ENCODE measurements at places on chromosomes 4 and X.

DNA sequence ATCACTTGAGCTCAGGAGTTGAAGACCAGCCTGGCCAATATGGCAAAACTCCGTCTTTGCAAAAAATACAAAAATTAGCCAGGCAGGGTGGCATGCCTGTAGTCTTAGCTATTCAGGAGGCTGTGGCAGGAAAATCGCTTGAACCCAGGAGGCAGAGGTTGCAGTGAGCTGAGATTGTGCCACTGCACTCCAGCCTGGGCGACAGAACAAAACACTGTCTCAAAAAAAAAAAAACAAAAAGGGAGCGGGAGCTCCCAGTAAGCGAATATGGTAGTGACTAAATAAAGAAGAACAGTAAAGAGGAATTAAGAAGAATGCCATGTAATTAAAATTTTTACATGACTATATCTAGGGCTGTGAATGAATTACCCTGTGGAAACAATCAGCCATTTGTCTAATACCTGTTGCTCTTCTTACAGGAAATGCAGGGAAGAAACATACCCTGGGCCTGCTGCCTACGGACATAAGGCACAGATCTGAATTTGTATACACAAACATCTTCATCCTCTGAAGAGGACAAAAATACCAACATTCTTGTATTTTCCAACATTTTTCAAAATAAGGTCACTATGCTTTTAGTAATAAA is 11.4 kb downstream of the WDFY3 start:
- no peak for DNase-seq

DNA sequence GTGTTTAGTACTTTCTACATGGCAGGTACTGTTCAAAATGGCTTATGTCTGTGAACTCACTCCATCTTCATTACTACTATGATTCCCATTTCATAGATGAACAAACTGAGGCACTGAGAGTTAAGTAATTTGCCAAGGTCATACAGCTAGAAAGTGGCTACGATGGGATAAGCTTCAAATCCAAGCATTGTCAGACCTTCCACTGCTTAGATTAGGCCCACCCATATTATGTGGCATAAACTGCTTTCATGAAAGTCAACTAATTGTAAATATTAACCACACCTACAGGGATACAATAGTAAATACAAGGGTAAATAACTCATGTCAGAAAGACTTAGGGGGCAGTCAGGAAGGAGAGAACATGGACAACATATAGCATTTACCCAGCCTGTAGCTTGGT is 68.8 kb downstream of the SLITRK2 start:
- DNase-seq = no peak

DNA sequence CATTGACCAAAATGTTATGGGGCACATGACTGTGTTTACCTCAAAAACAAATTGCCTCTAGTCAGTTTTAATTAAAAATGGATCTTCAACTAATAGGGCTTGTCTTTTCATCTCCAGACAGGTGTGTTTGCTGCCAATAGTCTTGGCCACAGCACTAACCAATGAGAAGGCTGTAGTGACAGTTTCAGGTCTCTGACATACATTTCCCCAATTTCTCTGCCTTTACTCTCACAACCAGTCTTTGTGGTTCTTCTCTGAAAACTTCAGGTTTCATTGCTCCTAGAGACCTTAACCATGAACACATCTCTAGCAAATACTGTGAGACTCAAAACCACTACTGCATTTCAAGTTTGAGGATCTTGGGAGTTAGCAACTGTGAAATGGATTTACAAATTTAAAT is 3.5 kb upstream of the EDNRA start:
- no peak for DNase-seq

DNA sequence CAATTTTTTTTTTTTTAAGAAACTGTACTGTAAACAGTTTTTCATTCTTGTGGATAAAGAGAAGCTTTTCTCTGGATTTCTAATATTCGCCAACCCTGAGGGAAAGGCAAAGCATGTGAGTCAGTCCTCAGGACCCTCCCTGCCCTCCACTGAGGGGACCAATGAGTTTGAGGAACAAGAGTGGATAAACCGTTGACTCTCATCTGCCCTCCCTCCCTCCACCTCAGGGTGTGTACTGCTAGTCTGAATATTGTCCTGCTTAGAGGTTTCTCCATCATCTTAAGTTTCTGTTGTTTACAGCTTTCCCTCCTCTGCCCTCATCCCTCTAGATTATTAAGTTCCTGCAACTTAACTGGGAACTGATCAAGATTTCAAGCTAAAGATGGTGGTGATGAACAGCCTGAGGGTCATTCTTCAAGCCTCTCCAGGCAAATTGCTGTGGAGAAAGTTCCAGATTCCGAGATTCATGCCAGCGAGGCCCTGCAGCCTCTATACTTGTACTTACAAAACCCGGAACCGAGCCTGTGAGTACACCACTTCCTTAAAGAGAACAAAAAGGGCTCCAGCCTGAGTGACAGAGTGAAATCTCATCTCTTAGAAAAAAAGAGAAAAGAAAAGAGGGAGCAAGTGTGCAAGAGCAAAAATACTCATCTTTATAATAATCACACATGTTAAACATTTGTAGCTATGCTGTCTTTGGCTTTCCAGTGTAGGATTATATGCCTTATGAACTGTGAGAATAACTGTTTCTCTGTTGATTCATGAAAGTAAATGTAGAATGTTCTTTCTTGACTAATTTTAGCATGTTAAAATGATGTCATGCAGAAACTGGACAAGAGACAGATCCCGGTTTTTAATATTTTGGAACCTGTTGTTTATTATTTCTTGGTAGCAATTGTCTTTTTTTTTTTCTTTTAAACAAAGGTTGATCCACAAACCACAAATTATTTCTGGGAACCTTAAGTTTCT is 11.9 kb downstream of the CA5B start:
- no peak for DNase-seq

DNA sequence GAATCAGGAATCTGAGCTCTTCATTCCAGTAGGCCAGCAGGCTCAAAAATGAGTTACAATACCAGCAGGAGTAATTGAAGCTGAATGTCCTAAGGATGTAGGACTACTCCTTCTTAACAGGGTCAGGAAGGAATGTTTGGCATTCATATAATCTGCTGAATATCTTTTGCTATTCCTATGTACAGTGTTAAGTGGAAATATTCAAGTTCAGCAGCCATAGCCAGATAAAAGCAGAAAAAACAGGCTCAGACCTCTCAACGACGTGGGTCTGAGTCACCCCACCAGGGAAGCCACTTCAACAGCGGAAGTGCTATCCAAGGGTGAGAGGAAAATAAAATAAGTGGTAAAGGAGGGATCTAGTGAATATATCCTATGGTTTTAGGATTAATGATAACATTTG is 577.0 kb downstream of the SPOCK3 start:
- DNase-seq = no peak

DNA sequence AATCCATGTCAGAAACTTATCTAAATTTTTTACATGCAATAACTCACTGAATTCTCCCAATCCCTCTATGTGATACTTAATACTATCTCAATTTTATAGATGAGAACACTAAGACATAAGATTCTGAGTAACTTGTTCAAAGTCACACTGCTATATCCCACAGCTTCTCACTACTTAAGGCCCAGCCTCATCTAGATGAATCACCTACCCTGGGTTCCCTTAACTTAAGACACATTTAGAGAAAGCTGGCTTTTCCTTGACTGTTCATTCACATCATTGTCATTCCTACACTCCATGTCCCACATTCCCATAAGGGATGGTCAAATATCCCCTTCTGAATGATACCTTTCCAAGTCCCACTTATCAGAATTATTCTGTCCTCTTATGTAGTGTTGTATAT is 21.0 kb downstream of the TNIP3 start:
- DNase-seq = no peak

DNA sequence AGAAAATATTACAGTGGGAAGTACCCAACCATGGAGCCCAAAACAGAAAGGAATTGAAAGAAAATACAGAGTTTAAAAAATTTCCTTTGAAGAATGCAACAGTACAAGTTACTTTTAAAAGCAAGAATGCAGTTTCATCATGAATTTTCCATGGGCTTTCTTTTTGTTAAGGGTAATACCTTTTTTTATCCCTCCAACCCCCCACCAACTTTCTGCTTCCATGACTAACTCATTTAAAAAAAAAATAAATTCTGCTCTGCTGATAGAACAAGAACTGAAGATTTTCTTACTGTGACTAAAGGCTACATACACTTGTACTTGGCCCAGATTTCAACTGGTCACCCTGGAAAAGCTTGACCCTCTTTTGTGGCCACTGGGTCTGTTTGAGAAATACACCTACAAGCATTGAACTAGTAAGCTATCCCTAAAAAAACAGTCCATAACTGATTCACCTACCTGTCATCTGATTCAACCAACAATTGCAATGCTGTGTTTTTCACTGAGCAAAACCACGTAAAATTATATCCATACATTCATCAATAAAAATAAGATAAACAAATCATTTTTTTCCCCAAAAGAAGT is 214.2 kb downstream of the NSUN7 start:
- no peak for DNase-seq
